ENCODE measurements at places on chromosomes 3 and 15.

DNA sequence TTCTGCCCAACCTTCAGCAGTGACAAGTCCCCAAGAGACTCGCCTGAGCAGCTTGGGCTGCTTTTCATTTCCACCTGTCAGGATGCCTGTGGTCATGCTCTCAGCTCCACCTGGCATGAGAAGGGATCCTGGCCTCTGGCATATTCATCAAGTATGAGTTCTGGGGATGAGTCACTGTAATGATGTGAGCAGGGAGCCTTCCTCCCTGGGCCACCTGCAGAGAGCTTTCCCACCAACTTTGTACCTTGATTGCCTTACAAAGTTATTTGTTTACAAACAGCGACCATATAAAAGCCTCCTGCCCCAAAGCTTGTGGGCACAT is 3.5 kb downstream of the MYD88 start:
- DNase-seq: no peak

DNA sequence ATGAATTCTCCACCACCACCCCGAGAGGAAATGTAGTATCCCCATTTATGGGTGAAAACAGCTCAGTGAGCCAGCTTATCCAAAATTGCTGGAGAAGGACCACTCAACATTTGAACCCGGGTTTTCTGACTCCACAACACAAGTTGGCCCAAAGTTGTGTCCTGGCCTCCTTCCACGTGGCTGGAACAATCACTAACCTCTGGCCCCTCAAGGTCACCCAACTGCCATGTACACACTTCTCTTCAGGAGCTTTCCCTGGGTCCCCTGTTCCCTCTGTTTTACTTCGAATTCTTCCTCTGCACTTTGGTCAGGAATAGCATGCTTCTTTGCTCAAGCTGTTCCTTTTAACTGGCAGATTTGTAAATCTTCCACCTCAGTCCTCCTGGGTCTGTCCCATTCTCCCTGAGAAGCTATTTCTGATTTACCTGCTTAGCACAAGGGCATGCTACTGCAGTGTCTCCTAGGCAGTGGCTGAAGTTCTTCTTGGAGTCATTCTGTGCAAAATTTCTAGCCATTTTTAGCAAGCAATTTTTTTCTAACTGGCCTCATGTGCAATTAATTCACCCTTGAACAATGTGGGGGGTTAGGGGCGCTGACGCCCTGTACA is 39.2 kb downstream of the TRIM71 start:
- DNase-seq: no peak

- DNase-seq: peak; percentile 14
Measured at GRCh38 chr3:53078656-53079055, 32.8 kb upstream of the SFMBT1 start.

- DNase-seq: no peak
Measured at GRCh38 chr15:48645558-48646330, at the start of gene FBN1. Gene FBN1 (minus strand): TSS chr15:48645709. CDS start chr15:48644769, 940 bp downstream.

DNA sequence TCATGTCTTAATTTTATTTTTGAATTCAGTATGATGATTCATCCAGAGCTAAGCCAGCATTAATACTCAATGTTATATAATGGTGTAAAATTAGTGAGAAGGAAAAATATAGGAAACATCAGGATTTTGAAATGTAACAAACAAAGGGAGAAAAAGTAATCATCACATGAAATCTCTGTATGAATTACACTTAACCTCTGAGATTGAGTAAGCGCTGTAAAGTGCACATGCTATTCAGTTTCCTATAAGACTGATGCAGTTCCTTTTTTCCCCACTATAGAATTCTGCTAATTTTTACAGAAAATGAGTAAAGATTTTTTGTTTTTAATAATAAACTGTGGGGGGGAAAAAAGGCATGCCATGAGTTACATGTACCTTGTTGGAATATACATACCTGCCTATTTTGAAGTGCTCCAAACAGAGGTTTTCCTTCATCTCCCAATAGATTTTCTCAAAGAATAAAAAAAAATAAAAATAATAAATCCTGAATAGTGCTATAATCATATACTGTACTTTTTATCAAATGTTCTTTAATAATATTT is 64.0 kb upstream of the TTBK2 start:
- no peak for DNase-seq

DNA sequence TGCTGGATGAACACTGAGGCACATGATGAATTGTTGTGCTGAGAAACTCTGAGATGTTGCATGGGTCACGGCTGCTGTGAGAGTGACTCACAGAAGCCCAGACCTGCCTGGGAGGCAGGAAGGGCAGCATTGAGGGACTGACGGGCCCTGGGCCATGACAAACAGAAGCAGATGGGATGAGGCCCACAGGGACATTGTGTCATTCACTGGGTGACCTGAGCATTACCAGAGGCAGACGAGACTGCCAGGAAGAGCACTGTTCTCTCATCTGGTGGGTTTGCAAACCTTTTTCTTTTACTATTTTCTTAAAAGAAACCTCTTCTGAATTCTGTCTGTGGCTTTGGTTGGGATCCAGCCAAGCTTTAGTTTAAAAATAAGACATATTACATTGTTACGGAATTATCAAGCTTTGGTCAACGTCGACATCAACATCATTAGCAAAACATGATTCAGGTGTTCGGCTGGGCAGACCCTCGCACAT is 67.8 kb downstream of the BDH1 start:
- no peak for DNase-seq

- no peak for DNase-seq
Measured at GRCh38 chr3:197327701-197328100, 29.3 kb upstream of the DLG1 start.

- no peak for DNase-seq
Measured at GRCh38 chr3:69532547-69533224, 146.8 kb upstream of the FRMD4B start.

DNA sequence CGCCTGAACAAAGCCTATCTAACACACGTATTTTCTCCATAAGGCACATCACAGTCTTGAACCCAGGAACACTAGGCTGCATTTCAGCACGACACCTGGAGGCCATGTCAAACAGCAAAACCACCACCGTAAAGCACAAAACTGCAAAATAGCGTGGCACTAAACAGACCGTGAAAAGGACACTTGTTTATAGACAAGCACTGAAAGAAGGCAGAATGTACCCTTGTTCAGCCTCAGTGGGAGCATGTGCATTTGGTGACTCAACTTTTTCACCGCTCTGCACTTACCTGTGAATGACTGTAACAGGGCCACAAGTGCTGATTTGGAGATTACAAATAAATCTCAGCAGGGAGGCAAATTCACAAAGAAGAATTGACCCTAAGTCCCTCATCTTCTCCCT is 80.8 kb downstream of the ISG20 start:
- DNase-seq: no peak

DNA sequence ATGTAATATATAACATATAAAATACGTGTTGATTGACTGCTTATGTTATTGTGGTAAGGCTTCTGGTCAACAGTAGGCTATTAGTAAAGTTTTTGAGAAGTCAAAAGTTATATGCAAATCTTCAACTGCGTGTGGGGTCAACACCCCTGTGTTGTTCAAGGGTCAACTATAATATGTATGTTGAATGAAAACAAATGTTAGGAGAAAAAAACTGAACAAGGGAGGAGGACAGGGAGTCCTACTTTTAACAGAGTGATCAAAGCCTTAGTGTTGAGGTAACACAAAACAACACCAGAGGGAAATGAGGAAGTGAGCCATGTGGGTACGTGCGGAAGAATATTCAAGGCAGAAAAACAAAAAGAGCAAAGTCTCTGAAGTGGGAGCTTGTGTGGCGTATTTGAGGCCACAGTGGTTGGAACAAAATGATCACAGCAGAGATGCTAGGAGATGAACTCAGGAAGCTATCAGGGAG is 62.5 kb downstream of the SFMBT1 start:
- peak; percentile 70 for DNase-seq

GRCh38 chr15:101561584-101561906 is 72.0 kb upstream of the PCSK6 start:
- DNase-seq: no peak

DNA sequence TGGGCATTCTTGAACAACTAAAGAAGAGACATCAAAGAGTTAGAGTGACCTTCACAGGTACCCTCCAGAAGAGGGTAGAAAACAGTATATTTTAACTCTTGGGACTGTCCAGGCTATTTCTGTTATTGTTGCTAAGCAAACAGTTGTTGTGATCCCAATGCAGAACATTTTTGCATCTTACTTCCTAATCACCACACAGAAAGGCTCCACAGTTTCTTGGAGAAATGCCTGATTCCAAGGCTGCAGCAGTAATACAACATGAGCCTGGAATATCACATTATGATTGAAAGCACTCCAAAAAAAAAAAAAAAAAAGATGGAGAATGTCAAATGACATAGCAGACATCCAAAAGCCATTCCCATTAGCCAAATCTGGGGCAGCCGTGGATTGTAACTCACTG is 195.6 kb downstream of the CTNNB1 start:
- DNase-seq: no peak

- DNase-seq: no peak
Measured at GRCh38 chr15:90580099-90580498, 50.4 kb downstream of the CRTC3 start.

GRCh38 chr3:14622368-14622767 is 29.2 kb upstream of the CCDC174 start:
- DNase-seq: no peak

Data from activated naive CD4-positive, alpha-beta T cell treated with anti-CD3 and anti-CD28 coated beads, Interleukin-2, amount 50 U/mL, for 72 hours (primary cell).